Nucleus accumbens (tissue), 56 donors: ENCODE measurements at places on chromosomes 7 and 10.

DNA sequence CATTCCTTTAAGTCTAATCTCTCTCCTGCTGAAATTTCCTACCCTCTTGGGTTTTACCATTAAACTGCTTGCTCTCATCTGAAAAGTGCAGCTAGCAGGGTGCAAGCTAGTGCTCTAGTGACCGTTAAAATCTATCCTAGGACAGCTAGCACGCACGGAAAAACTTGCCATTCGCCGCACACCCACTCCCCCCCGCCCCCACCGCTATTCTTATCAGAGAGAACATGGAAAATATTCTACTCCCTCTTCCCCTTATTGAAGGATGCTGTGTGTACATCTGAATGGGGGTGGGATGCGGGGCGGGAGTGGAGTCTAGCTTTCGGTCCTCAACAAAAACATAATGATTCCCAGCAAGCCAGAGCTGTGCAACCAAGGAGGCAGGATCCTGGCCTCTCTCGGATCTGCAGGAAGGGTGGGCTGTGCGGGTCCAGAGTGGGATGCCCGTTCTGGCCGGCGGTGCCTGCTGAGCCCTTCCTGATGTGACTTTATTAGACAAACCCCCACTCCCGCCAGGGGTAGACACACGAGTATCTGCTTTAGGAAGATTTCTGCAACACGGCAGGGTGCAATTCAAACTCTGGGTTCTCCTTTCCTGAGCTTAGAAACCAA is 1.1 kb upstream of the ADRA2A start:
- no peak for DNase-seq

GRCh38 chr10:21668831-21669230 is 134.8 kb downstream of the MLLT10 start:
- DNase-seq, result no peak

GRCh38 chr10:117364110-117364960 is 10.9 kb downstream of the PDZD8 start:
- DNase-seq, result no peak

GRCh38 chr10:113131613-113132261 is 181.7 kb downstream of the TCF7L2 start:
- no peak for DNase-seq

- DNase-seq, result no peak
Measured at GRCh38 chr7:132347858-132348257, 228.4 kb downstream of the PLXNA4 start.

DNA sequence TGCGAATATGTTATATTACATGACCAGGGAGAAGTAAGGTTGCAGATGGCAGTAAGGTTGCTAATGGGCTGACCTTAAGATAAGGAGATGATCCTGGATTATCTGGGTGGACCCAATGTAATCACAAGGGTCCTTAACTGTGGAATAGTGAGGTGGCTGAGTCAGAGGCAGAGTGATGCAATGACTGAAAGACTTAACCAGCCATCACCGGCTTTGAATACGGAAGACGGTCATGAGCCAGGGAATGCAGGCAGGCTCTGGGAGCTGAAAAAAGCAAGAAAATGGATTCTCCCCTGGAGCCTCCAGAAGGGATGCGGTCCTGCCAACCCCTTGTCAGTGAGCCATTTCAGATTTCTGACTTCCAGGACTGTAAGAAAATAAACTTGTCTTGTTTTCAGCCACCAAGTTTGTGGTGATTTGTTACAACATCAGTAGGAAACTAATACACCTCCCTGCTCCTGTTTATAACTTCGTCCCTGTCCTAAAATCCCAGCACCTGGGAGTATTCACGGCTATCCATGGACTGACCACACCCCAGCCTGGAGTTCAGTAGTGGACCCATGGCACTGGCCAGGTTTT is 4.6 kb upstream of the C10orf95 start:
- no peak for DNase-seq
